Psoas muscle (tissue), 8 donors: ENCODE measurements at places on chromosomes 16 and 17.

- DNase-seq, result no peak
These were observed 10.6 kb downstream of the MSI2 start for GRCh38 chr17:57266902-57267311.

GRCh38 chr17:82108038-82108437, 10.0 kb upstream of the FASN start:
- DNase-seq, result no peak

DNA sequence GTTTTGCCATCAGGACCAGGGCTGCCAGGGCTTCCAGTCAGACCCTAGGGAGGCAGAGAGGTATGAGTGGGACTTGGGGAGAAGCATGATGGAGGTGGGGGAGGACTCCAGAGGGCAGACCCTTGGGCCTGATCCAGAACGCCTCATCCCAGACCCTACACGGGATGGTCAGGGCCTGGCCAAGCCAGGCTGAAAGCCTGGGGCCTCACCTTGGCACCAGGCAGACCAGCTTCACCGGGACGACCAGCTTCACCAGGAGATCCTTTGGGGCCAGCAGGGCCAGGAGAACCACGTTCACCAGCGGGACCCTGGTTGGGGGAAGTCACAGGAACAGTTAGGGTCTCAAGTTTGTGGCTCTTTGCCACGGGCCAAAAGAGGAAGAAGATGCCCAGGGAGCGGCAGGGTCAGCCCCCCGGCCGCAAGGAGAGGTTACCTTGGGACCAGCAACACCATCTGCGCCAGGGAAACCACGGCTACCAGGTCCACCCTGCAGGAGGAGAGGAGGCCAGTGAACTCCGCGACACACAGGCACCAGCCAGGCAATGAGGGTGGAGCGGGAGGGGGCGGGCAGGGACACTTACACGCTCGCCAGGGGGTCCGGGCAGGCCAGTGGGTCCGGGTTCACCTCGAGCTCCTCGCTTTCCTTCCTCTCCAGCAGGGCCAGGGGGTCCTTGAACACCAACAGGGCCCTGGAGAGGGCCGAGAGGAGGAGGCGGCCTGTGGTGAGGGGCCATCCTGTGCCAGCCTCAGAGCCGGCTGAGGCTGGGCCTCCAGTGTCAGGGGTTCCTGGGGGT, 7.1 kb downstream of the COL1A1 start:
- no peak for DNase-seq

- DNase-seq, result no peak
These were observed 763 bp upstream of the TOM1L1 start for GRCh38 chr17:54899721-54900456.

DNA sequence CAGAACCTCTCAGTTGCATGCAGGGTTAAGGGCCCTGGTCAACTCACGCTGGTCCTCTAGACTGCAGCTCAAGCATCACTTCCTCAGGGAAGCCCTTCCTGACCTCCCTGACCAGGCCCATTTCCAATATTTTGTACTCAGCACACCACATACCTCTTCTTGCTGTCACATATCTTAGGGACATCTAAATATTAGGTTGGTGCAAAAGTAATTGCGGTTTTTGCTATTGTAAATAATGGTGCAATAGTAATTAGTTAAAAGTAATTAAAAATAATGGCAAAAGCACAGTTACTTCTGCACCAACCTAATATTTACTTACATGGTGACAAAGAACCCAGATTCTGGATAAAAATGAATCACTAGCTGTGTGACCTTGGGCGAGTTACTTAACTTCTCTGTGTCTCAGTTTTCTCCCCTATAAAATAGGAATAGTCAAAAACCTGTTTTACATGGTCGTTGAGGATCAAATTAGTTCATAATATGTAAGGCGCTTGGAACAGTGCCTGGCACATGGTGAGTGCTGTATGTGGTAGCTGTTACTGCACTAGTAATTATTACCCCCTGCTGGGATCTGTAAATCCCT, 177.4 kb downstream of the PRKCB start:
- DNase-seq, result no peak
